A172 (cell line): ENCODE measurements at places on chromosomes 3 and 15. TPM values are rescaled to one million over a fixed set of nuclear protein-coding genes. Genes with fewer than 3 reads are reported as not detected.

MST1R gene
- 1.1 and 1.9 TPM in 2 replicates for total RNA-seq

CYP8B1 gene
- not detected in 2 replicates for total RNA-seq

- peak; percentile 46 for DNase-seq
These were observed 4.1 kb upstream of the CLPX start for GRCh38 chr15:65189102-65189740.

- DNase-seq, result peak; percentile 88
These were observed 18.6 kb upstream of the FSTL1 start for GRCh38 chr3:120469440-120469839.

DNA sequence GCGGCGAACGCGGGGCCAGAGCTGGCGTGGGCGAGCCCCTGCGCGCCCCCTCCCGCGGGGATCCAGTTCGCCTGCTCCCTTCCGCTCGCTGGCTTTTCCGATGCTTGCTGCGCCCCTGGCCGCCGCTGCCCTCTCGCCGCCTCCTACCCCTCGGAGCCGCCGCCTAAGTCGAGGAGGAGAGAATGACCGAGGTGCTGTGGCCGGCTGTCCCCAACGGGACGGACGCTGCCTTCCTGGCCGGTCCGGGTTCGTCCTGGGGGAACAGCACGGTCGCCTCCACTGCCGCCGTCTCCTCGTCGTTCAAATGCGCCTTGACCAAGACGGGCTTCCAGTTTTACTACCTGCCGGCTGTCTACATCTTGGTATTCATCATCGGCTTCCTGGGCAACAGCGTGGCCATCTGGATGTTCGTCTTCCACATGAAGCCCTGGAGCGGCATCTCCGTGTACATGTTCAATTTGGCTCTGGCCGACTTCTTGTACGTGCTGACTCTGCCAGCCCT lies 721 bp downstream of the P2RY1 start:
- no peak for DNase-seq

- no peak for DNase-seq
These were observed 78.5 kb downstream of the RAD18 start for GRCh38 chr3:8884630-8885290.

GRCh38 chr3:61177450-61177849 lies 73.8 kb downstream of the FHIT start:
- no peak for DNase-seq

DNA sequence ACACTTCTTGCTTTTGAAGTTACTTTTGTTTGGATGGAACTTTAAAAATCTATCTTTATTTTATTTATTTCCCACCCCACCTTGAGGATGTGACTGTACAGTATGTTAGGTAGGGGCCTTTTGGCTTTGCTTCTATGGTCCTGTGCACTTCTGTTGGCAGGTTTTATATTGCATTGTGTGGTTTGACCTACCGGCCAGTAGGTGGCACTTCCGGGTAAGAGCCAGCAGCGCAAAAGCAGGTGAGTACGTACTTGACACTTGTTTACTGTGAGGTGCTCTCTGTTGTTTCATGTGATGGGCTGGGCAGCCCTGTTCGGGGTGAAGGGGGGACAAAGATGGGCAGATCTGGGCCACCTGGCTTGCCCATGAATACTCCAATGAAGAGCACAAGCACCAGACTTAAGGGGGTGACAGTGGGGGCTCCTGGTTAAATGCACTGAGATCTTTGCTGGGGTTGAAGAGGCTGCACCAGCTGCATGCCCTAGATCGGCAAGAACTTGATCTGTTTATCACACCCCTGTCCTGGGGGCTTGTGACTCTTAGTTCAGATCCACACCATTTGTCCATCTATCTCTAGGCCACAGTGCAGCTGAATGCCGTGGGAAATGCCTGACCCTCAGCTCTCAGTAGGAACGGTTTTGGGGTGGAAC lies 131.6 kb downstream of the NLGN1 start:
- peak; percentile 24 for DNase-seq

DNA sequence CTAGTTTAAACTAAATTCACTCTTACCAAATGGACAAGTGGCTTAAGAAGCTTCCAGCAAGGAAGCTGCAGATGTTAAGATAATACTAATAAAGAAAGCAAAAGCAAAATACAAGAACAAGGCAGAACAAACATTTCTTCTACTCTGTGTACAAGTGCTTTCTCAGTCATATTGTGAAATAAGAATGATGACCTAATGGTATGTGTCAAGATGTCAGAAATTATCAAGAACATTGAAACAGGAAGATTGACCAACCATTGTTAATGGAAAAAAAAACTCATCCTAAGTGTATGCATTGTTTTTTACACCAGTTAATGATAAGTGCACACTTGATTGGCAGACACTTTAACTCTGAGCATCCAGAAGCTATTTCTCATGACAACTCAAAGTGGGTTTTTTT lies 65.4 kb upstream of the P2RY1 start:
- no peak for DNase-seq

DNA sequence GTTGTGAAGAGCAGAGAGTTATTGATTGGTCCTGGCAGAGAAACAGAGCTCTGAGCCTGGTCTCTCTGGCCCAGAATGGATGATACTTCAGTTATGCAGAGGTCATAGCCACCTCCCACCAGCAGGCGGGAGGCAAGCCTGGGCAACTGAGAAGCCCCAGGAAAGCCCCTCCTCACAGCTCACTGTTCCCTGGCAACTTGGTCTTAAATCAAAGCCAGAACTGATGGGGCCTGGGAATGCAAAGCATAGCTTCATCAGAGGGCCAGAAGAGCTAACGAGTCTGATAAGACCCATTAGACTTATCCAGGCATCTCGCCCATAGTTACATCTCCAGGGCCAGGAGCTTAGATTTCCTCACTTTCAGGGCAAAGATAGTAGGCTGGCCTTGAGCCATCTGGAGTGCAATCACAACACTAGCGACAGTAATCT lies 5.5 kb upstream of the COLQ start:
- DNase-seq, result no peak

GRCh38 chr3:5051772-5052171 lies 70.3 kb upstream of the ARL8B start:
- no peak for DNase-seq

DNA sequence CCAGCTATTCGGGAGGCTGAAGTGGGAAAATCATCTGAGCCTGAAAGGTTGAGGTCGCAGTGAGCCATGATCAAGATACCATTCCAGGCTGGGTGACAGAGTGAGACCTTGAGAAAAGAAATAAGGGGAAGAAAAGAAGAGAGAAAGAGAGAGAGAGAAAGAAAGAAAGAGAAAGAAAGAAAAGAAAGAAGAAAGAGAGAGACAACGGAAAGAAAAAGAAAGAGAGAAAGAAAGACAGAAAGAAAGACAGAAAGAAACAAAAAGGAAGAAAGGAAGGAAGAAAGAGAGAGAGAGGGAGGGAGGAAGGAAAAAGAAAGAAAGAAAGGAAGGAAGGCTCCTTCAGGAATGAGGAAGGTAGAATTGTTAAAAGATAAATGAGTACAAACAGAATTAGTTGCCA lies 84.5 kb downstream of the RPL22L1 start:
- no peak for DNase-seq

DNA sequence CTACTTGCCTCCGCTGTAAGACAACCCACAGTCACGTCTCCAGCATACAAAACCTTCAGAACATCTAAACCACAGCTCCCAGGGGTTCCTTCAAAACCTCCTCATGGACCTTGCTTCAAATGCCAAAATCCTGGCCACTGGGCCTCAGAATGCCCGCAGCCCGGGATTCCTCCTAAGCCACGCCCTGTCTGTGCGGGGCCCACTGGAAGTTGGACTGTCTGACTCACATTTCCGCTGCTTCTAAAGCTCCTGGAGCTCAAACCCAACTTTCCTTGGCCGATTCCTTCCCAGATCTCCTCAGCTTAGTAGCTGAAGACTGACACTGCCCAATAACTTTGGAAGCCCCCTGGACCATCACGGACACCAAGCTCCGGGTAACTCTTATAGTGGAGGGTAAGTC lies 17.9 kb upstream of the OR5H6 start:
- peak; percentile 45 for DNase-seq

DNA sequence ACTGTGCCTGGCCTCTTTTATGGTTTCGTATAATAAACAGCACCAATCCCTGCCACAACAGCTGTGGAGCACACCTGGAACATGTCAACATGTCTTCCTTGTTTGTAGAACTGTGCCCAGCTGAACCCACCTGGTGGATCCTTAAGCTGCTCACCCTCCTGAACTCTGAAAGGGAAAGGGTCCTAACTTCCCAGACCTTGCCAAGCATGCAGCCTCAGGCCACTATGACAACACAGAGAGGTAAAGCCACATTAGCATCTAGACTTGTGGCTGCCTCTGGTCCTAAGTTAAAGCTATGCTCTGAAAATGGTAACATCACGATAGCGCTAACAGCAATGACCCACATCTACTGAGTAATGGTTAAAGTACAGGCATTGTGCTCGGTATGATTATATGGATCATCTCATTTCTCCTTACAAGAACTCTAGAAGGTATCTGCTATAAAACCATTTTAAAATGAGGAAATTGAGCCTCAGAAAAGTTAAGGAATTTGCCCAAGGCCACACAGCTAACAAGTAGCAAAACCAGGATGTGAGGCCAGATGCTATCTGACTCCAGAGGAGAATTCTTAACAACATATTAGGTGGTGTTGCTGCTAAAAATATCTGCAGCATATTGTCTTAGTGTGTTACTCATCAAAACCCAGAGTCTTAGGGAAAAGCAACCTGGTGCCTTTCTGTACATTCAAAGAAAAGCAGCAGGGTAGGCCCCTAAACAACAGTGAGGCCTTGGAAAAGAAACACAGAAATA lies 23.1 kb upstream of the HERC1 start:
- peak; percentile 35 for DNase-seq

DNA sequence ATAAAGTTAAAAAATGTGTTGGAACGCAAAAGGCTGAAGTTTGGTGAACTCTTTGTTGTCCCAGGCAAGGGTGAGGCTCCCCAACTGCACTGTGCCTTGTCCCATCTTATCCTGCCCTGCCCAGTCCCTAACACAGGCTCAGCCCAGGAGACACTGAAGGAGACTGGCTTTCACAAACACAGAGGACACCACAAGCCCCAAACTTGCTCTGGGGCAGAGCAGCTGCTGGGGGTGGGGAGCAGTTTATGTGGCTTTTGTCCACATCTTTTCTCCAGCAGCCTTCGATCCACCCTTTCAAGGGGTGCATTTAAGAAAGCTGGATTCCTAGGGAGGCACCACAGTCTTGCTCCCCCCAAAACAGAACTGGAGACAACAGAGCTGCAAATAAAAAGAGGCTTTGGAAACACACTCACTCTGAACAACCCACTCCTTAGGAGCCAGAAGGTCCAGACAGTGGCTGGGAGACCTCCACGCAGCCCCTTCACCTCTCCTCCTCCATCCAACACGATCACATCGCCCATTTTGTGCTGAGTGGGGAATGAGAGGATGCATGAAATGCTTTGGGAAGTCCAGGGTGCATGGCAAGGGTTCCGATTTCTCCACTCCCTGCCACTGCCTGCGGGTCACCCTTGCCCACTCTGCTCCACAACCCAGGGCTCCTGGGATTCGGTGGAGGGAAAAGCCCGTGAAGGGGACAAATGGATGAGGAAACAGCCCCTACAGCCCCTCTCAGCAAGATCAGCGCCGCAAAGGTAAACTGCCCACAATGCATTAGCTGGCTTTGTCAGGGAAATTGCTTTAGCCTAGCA lies 260.5 kb upstream of the TLE3 start:
- DNase-seq, result no peak

DNA sequence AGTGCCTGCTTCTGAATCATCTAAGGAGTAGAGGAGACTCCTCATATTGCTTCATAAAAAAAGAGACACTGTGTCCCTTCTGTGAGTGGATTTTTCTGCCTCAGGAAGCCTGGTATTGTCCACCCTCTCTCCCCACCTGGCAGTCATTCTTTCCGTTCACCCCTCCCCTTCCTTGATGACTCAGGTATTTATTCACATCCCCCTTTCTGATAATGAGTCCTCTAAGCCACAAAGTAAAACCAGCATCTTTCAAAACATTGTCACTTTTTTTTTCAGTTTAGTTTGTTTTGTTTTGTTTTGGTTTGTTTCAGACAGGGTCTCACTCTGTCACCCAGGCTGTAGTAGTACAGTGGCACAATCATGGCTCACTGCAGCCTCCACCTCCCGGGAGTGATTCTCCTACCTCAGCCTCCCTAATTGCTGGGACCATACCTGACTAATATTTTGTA lies 65.2 kb upstream of the UBE2E1 start:
- DNase-seq, result peak; percentile 72

DNA sequence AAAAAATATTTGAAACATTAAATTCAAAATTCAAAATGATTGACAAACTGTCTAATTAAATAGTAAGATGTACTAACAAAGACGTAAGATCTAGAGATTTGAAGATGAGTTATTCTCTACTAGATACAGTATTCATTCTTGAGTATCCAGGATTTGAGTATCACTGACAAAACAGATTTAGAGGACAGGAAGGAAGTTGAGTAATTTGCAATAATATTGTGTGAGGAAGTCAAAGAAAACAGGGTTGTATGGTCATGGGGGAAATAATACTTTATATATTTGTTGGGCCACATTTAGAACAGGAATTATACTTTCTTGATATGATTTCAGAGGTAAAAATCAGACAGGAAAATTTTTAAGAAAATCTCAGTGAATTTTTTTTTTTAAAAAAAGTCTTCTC lies 393.1 kb upstream of the CDIN1 start:
- DNase-seq, result no peak

DNA sequence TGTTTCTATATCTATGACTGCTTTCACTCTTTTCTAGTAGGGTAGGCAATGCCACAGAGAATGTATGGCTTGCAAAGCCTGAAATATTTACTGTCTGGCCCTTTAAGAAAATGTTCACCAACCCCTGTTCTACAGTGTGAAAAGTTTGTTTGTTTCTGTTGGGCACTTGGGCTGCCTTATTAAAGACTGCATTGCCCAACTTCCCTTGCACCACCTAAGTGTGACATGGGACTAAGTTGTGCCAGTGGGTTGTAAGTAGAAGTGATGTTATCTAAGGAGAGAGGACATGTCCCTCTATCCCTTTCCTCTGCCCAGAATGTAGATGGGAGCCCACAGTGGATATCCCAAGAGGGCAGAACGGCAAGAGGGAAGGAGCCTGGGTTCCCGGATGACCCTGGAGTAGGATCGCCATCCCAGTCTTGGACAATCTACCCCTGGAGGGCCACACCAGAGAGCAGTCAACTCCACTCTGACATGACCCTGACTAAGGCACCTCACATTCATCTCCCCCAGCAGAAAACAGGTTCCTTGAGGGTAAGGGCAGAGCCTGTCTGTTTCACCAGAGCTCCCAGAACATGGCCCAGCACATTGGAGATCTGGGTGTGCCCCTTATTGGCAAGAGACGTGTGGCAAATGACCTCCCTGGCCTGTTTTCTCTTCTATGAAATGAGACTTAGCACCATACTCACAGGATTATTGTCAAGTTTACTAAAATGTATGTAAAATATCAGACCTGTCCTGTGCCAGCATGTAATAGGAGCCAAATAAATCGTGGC lies 138.8 kb downstream of the SMAD6 start:
- no peak for DNase-seq
